T1000 (cell line): ENCODE measurements at places on chromosomes 16 and 17.

DNA sequence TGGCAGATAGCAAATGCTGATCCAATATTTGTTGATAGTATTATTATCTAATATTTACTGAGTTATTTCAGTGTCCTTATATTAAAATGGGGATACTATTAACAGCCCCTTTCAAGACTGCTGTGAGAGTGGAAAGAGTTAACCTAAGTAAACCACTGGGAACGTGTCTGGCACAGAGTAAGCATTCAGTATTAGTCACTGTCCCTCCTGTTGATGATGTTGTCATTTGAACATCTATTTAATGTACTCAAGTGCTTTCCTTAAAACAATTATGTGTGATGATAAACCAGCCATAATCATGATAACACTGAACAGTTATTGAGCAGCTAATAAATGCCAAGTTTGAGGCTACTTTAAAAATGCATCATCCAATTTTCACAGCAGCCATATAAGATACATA, 135.7 kb upstream of the XYLT1 start:
- no peak for DNase-seq

GRCh38 chr17:79137015-79137788, 62.6 kb downstream of the ENGASE start:
- DNase-seq, result no peak

- no peak for DNase-seq
These were observed 3.7 kb upstream of the ERN1 start for GRCh38 chr17:64133546-64134215.

DNA sequence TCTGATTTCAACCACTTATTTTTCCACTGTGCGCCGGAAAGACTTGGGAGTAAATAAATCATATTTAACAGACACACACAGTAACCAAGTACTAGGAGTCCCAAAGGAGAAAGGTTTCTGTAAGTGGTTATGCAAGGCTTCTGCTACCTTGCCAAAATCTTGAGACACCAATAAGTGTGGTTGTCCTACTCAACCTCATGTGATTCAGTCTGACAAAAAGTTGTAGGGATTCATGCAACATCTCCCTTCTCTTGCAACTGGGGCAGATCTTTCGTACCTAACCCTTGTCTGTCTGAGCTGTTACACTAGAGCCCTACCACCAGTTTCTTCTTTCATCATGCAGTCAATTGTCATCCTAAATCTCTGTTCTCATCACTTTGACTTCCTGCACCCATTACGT, 69.9 kb upstream of the NUDT7 start:
- DNase-seq, result no peak

GRCh38 chr16:15450624-15451023, 16.2 kb downstream of the BMERB1 start:
- DNase-seq, result no peak

- no peak for DNase-seq
These were observed 7.7 kb downstream of the USP6 start for GRCh38 chr17:5123343-5124124.

GRCh38 chr17:53687324-53687723, 135.4 kb upstream of the KIF2B start:
- no peak for DNase-seq

DNA sequence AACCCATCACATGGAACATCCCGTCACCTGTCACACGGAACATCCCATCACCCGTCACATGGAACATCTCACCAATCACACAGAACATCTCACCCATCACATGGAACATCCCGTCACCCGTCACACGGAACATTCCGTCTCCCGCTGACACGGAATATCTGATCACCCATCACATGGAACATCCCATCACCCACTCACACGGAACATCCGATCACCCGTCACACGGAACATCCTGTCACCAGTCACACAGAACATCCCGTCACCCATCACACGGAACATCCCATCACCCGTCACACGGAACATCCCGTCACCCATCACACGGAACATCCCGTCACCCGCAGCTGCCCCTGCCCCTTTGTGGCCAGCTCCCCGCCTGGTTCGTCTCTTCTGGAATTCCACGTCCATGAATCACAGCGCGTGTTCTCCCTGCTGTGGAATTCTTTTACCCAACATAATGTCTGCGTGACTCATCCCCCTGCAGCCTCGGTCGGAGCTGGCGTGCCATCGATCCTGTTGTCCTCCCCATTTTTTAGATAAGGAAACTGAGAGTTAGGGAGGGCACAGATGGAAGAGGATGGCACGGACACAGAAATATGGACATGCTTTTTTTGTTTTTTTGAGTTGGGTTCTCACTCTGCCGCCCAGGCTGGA, 5.6 kb downstream of the CPNE7 start:
- peak; percentile 87 for DNase-seq

DNA sequence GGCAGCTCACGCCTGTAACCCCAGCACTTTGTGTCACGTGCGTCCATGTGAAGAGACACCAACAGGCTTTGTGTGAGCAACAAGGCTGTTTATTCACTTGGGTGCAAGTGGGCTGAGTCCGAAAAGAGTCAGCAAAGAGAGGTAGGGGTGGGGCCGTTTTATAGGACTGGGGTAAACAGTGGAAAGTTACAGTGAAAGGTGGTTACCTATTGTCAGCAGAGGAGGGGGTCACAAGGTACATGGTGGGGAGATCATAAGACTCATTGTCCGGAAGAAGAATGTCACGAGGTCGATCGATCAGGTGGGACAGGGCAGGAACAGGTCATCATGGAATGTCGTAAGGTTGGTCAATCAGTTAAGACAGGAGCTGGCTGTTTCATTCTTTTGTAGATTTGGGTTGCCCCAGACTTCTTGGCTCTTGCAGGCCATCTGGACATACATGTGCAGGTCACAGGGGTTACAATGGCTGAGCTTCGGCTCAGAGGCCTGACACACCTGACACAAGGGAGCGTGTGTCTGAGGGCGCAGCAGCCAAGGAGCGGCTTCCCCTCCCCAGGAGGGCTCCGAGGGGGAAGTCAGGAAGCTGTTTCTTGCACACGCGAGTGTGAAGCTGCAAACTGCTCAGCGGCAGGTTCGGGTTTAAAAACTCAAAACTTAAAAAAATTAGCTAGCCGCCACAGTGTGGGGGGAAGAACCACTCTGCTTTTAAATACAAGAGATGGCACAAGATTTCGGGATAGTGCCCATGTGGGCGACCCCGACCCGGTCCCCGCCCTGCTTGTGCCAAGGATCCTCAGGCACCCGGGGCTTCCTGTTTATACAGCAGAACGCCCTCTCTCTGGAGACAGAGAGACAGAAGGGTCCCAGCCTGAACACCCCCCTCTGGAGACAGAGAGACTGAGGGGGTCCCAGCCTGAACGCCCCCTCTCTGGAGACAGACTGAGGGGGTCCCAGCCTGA, 12.4 kb upstream of the TEX19 start:
- no peak for DNase-seq

DNA sequence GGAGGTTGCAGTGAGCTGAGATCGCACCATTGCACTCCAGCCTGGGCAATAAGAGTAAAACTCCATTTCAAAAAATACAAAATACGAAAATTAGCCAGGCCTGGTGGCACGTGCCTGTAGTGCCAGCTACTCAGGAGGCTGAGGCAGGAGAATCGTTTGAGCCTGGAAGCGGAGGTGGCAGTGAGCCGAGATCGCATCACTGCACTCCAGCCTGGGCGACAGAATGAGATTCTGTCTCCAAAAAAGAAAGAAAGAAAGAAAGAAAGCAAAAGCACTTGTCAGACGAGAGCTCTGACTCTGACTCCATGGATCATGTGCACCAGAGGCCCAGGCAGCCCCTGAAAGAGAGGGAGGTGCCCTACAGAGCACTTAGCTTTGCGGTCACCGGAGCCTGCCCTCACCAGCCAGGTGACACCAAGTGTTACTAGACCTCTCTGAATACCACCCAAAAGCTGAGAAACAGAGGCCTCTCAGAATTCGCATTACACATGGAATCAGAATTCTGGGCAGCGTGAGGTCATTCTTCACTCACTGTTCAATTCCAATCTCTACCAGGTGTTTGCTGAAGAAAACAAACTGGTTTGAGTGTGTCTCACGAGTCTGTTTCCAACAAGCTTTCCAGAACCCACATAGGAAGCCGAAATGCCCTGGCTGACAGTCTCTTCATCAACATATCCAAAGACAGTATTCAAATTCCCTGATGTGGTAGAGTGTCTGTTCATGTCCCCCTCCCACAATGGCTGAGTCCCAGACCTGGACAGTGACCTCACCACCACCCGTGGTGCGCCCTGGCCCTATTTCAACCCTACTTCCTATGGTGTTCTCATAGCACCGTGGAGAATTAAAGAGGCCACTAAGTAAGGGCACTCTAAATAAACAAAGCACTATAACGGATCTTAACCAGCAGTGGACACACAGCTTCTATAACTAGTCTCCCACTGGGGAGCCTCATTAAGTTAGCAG, 1.5 kb downstream of the FLCN start:
- DNase-seq, result no peak

DNA sequence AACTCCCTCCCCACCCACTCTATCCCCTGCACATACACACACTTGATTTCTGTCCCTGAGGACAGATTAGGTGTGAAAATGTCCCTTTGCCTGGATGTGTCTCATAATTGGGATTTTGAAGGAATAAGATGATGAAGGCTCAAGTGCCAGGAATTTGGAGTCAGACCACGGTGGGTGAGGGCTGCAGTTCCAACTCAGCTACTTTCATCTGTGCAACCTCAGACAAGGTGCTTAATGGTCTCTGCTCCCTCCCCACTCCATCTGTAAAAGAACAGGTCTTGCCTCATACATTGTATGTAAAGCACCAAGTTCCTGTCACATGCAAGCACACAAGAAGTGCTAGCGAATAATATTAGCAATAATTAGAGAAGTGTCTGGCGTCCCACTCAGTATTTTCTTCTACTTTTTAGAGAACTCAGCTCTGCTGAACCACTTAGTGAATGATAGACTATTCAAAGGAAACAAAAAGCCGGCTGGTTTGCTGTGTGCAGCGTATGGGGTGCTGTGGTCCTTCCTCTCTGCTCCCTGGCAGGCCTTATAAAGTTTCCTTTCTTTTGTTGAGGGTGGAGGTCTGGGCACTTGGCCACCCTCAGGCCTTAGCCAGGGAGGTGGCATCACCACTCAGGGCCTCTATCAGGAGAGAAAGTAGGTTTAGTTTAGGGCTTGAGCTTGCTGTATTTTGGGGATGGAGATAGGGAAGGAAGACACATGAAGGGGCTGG, 6.4 kb downstream of the TBX4 start:
- DNase-seq, result no peak

GRCh38 chr17:15154618-15155017, 110.5 kb downstream of the PMP22 start:
- DNase-seq, result no peak

DNA sequence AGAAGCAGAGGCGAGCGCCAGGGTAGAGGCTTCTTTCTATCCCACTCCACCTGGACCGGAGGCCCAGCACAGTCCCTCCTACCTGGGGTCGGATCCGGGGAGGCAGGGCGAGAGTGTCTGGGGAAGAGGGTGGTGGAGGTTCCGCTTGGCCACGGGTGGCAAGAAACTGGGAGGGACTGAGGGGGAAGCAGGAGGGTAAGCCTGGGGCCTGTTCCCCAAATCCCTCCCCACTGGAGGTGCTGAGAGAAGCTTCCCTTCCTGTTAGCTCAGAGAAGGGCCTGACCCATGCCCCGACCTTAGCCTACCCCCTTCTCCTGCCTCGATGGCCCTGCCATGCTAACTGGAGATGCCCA, 1.8 kb upstream of the TPPP3 start:
- DNase-seq, result no peak

- peak; percentile 16 for DNase-seq
These were observed 58.0 kb downstream of the ASIC2 start for GRCh38 chr17:33234930-33235685.

GRCh38 chr16:52634104-52634503, 87.2 kb upstream of the TOX3 start:
- DNase-seq, result no peak

DNA sequence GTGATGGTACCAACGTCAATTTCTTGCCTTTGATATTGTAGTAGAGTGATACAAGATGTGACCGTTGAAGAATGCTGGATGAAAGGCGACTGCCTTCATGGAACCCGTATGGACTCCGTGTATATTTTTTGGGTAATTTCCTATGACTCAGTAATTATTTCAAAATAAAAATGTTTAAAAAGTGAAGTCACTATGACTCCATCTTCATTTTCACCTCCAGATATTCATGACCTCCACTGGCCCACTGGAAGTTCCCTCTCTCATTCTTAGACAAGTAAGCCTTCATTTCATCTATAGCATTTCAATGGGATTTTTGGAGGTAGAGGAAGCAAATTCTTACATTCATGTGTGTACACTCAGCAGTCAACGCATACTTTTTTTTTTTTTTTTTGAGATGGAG, 111.8 kb upstream of the NUDT7 start:
- no peak for DNase-seq

GRCh38 chr16:88941913-88942909, 34.8 kb downstream of the CBFA2T3 start:
- no peak for DNase-seq

- DNase-seq, result no peak
These were observed 86.8 kb downstream of the ZDHHC7 start for GRCh38 chr16:84924331-84925091.

DNA sequence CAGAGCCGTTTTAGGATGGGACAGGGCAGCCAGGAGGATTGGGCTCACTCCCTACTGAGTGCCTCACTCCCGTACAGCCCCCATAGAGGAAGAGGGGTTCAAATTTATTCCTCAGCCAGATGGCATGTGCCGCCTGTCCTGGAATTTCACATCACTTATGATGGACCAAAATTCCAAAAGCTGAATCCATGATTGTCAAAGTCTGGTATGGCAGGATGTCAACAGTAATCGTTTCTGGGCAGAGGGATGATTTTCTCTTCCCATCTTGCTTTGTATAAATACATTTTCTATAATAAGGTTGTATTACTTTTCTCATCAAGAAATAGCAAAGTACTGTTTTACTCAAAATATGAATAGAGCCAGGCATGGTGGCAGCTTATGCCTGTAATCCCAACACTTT, 38.7 kb upstream of the STH start:
- DNase-seq, result no peak

DNA sequence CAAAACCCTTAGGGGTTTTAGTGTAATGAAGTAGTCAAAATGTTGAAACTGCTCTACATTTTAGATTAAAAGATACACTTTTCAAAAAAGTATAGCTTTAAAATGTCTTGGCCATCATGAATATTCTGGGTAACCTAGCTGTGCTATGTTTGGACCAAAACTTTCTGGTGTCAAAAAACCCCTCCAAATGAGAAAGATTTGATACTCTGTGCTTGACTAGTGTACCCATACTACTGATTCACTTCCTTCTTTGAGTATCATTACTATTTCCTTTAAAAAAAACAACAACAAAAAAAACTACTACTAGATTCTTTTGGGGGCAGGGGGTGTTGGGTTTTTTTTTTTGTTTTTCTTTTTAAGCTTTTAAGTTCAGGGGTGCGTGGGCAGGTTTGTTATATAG, 37.3 kb downstream of the PTRH2 start:
- DNase-seq, result no peak

GRCh38 chr17:66930933-66931332, 33.6 kb upstream of the CACNG4 start:
- no peak for DNase-seq

- DNase-seq, result no peak
These were observed 44.9 kb downstream of the MARF1 start for GRCh38 chr16:15597822-15598647.
